Stimulated activated CD8-positive, alpha-beta memory T cell treated with anti-CD3 and anti-CD28 coated beads, Interleukin-15, amount 100 ng/mL, for 4 hours (primary cell): ENCODE measurements at places on chromosomes 16 and 17.

DNA sequence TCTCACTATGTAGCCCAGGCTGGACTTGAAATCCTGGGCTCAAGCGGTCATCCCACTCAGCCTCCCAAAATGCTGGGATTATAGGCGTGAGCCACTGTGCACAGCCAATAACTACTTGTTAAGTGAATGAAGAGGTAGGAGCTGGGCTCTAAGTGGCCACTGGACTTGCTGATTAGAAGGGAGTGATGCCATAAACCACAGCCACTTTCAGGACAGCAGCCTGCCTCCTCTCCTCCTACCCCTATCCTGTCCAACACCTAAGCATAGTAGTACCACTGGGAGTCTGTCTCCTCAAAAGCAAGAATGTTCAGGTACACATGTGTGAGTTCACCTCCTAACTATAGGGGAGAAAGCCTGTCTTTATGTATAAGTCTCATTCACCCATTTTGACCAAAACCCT is 12.2 kb upstream of the COG7 start:
- no peak for DNase-seq

DNA sequence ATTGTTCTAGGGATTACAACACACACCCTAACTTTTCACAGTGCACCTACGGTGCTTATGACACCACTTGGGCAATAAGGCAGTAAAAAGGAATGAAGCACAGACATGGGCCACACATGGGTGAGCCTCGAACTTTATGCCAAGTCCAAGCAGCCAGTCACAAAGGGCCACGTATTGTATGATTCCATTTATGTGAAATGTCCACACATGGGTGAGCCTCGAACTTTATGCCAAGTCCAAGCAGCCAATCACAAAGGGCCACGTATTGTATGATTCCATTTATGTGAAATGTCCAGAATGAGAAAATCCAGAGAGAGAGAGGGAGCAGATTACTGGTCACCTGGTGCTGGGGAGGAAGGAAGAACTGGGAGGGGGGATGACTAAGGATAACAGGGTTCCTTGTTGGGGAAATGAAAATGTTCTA is 22.2 kb downstream of the RMI2 start:
- DNase-seq = no peak

- no peak for DNase-seq
These were observed 77.1 kb downstream of the SDK2 start for GRCh38 chr17:73566905-73567782.

GRCh38 chr16:20781697-20782096 is 17.9 kb downstream of the ACSM3 start:
- DNase-seq = no peak

DNA sequence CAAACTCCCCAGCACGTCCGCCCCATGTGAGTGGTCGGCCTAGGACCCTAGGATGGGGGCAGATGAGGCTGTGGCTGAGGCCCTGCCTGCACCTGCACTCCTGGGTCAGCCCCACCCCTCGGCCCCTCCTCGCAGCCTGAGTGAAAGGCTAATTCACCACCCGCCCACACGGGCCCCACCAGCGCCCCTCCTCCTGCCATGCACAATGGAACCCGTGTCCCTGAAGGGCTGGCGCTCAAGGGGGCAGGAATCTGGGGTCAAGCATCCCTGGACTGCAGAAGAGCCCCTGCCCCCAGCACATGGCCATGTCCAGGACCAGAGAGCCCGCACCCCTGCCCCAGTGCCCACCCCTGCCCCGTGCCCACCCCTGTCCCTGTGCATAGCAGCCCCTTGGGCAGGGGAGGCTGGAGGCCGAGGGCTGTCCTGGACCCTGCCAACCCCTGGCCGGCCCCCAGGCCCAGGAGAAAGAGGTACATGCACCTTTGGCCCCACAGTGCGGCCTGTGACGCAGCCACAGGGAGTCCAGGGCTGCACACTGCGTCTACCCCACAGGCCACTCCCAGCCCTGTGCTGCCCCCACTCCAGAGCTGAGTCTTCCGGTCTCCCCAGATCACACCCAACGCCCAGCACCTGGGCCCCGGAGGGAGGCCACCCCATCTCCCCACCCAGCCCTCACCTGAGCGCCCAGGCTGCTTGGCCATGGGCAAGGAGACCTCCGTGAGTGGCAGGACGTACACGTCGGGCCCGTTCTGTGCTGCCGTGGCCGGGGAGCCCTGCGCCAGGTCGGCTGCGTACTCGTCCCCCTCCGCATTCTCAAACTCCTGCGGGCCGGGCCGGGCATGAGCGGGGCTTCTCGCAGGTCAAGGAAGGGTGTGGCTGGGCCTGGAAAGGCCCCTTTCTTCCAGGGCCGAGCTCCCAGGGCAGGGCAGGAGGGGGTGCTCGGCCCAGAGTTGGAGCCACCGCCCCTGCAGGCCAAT is 34.6 kb upstream of the PVALEF start:
- no peak for DNase-seq

- no peak for DNase-seq
These were observed 1.1 kb downstream of the GLIS2 start for GRCh38 chr16:4316864-4317531.

GRCh38 chr16:46736695-46737094 is 11.4 kb downstream of the MYLK3 start:
- DNase-seq = no peak

- DNase-seq = no peak
These were observed 349.8 kb downstream of the SEC14L1 start for GRCh38 chr17:77490361-77491183.

DNA sequence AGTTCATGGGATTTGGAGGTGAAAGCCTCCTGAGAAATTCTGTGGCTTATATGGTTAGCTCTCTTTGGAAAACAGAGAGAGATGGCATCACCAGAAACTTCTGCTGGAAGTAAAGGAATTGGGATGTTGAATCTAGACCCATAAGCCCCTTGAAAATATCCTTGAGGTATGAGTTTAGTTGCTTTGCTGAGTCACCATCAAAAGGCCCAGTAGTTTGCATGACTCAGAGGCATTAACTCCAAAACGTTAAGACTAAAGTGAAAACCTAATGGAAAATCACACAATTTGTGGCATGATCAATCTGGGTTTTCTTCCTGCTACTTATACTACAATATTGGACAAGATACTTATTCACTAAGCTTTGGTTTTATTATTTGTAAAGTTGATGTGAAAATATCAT is 349.2 kb upstream of the SALL1 start:
- DNase-seq = no peak

DNA sequence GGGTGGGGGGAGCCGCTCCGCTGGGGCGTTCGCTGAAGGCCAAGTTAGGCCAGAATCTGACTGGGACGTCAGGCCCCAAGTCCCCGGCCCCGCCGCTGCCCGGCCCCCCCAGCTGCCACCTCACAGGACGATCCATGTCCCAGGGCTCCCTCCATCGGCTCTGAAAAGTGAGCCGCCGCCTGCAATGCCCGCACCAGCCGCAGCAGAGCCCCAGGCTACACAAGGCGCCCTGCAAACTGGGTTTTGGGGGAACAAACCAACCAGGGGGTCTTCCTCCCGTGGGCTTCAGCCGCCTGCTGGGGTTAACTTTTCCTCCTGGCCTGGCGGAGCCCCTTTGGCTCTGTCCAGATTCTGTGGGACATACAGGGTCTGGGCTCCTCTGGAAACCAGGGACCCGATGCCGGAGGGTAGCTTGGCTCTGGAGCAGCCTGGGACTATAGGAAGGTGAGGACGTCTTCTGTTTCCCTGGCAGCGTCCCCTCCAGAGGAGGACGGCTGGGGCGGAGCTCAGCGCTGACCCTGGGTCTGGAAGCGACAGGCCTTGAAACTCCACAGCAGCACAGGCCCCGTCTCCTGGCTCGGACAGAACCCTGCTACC is 835 bp downstream of the NME4 start:
- no peak for DNase-seq

- DNase-seq = no peak
These were observed 12.3 kb upstream of the TFAP4 start for GRCh38 chr16:4285167-4285566.

- DNase-seq = no peak
These were observed 5.2 kb upstream of the SH2B1 start for GRCh38 chr16:28858421-28858820.

GRCh38 chr17:7744416-7744815 is 26.9 kb downstream of the DNAH2 start:
- DNase-seq = no peak

- no peak for DNase-seq
These were observed 43.4 kb downstream of the BMERB1 start for GRCh38 chr16:15477802-15478201.

DNA sequence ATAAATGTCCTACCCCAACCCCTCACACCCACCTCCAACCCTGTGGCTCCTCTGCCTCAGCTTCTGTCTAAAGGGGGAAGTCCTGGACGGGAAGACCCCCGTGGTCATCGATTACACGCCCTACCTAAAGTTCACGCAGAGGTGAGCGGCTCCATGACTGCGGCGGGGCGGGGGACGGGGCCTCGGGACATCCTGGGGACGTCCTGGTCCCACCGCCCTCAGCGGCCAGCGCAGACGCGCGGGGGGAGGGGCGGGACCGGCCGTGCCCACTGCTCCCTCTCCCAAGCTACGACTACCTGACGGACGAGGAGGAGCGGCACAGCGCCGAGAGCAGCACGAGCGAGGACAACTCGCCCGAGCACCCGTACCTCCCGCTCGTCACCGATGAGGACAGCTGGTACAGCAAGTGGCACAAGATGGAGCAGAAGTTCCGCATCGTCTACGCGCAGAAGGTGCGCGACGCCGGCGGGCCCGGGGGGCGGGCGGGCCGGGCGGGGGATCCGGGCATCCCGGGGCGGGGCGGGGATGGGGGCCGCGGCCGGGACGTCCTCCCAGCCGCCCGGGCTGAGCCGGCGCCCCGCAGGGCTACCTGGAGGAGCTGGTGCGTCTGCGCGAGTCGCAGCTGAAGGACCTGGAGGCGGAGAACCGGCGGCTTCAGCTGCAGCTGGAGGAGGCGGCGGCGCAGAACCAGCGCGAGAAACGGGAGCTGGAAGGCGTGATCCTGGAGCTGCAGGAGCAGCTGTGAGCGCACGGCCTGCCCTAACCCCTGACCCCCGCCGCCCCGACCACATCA is 6.7 kb downstream of the RUNDC3A start:
- DNase-seq = no peak

DNA sequence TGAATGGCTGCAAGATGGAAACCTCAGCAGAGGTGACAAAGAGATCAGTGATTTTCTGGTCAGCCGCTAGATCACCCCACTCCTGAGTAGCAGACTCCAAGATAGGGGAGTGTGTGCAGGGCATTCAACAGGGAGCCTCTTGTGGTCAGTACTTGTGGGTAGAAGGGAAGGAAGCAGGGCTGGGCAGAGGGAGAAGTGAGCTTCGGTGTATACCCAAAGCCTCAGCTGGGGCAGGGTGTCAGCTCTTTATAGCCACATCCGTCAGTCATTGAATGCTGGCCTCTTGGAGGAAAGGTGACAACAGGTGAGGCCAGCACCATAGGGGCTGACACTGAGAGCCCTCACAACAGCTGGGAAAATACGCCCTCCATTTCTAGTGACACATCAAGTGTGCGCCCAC is 2.2 kb upstream of the SLC12A3 start:
- DNase-seq = no peak

- DNase-seq = no peak
These were observed 11.4 kb upstream of the HOXB9 start for GRCh38 chr17:48637323-48638260.

DNA sequence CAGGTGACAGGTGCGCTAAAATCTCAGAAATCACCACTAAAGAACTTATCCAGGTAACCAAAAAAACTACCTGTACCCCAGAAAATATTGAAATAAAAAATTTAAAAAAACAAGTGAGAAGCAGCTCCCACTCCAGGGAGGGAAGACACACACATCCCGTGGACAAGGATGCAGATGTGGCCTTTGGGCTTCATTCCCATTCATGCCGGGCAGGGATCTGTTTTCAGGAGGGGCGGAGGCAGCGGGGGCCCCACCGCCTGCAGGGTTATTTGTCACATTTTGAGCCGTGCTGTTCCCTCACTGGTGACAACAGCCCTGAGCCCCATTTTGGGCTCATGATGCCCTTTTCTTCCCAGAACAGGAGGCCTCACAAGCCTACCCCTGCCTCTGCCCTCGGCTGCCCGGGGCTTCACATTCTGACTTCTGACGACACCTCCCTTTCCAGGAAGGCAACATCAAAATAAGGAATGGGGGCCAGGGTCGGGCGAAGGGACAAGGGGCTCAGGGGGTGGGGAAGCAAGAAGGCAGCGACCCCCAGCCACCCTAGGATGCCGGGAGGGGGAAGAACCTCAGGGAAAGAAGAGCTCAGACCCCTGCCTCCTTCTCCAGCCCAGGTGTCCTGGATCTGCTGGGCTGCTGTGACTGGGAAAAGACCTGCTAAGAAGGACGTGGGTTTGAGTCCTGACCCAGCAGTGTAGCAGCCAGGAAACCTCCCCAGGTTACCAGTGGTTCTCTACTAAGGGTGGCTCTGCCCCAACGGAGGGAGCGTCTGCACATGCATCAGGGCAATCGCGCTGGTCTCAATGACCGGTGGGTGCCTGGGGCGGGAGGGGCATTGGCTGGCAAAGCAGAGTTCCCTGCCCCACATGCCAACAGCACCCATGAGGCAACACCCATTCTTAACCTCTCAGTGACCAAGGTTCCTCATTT is 2.3 kb upstream of the CD79B start:
- no peak for DNase-seq

- DNase-seq = no peak
These were observed 907.5 kb downstream of the CDH8 start for GRCh38 chr16:61128545-61129323.

DNA sequence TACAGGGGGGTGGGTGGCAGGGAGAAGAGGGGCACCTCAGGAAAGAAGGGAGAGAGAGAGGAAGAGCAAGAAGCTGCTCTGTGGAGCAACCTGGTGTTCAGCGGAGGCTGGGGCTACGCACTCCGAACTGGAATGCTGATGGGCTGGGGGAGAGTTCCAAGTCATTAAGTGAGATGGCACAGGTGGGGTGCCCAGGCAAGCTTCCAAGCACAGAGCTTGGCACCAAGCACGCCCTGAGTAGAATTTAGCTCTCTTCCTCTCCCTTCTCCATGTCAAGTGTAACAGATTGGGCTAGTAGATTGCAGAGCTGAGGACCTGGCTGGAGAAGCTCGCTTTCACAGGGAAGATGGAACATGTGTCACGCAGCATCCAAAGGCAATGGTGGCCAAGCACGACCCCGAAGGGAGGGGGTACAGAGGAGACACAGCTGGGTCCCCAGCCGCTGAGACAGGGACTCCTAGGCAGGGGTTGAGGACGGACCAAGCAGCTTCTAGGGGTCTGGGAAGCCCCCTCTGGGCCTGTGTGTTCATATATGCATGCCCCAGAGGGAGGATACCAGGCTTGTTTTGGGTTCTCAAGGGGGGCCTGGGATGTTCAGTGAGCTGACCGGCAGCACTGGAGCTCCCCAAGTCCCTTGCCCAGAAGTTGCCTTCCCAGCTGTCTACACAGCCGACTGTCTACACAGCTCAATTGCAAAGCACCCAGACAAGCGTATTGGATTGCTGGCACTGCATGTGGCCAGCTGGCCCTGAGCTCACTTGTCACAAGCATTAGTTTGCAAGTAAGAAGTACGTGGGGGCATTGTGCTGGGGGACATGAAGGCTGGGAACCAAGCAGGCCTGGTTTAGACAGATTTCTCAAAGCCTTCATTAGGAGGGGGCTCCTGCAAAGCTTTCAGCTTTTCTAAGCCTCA is 247.8 kb downstream of the ENGASE start:
- no peak for DNase-seq
